ENCODE measurements at places on chromosomes 11 and 22.

DNA sequence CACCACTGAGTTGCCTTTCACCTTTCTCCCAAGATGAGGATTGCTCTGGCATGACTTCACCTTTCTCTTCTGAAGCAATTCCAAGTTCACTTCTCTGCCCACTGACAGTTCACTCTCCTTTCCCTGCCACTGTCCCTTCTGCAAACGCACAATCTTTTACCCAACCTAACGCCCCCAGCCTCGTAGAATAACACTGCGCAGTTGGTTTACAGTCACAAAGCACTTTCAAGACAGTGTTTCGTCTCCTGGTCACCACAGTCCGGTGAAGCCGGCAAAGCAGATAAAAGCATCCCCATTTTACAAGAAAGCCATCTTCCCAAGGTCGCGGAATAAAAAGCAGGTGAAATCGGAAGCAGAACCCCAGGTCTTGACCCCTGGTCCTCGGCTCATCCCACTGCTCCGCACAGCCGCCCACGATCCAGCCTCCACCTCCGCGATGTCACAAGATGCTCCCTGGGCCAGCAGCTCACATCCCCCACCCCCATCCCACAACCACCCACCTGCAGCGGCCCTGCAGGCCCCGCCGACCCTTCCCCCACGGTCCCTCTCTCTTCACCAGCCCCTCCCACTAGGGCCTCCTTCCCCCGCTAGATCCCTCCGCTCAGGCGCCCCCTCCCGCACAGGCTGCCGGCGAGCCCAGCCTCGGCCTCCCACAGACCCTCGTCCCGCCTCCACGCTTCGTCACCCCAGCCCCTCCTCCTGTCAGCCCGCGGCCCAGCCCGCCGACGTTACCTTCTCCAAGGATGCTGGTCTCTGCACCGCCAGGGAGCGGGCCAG is 585 bp downstream of the PI4KA start:
- DNase-seq: peak; percentile 83
- H3K27me3 ChIP-seq: no peaks in the 10 kb centered on the region
- H3K27ac ChIP-seq: peak overlapping the region; percentile 86

- peak overlapping the region; percentile 41 for H3K27ac ChIP-seq
- H3K27me3 ChIP-seq: no peaks in the 10 kb centered on the region
- H3K4me3 ChIP-seq: no peak overlapping the region
- no peak for DNase-seq
These were observed 14.1 kb downstream of the PIK3IP1 start for GRCh38 chr22:31278151-31278621.

DNA sequence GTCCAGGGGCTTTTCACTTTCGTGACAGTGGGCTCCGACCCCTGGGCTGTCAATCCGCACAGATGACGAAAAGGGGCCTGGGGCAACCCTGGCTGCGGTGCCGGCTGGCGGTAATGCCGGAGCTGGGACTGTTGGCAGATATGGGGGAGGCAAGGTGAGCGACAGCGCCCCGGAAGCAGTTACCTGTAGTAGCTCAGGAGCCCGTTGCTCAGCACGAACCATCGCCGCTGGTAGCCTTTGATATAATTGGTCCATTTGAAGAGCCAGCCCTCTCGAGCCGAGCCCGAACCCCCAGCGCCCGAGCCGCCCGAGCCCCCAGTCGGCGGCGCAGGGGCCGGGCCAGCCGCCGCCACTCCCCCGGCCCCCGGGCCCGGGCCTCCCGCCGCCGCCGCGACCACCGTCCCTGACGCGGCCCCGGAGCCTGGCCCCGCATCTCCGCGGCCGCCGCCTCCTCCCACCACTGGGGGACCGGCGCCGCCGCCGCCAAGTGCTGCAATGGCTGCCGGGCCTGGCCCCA is 396 bp downstream of the OSBP start:
- H3K36me3 ChIP-seq: peaks cover 3% of the 10 kb centered on the region
- peak overlapping the region; percentile 94 for H3K4me3 ChIP-seq
- peak overlapping the region; percentile 87 for H3K27ac ChIP-seq
- peaks cover 15% of the 10 kb centered on the region for H3K4me1 ChIP-seq
- DNase-seq: no peak
- H3K27me3 ChIP-seq: no peaks in the 10 kb centered on the region

- H3K4me3 ChIP-seq: no peak overlapping the region
- peaks cover 2% of the 10 kb centered on the region for H3K27me3 ChIP-seq
- H3K27ac ChIP-seq: no peak overlapping the region
These were observed 136.5 kb downstream of the TRIM29 start for GRCh38 chr11:120001178-120002090.

- H3K36me3 ChIP-seq: no peaks in the 10 kb centered on the region
- no peaks in the 10 kb centered on the region for H3K27me3 ChIP-seq
- peaks cover 13% of the 10 kb centered on the region for H3K4me1 ChIP-seq
- DNase-seq: no peak
- no peak overlapping the region for H3K4me3 ChIP-seq
These were observed 36.4 kb downstream of the RAB30 start for GRCh38 chr11:83035070-83035854.

DNA sequence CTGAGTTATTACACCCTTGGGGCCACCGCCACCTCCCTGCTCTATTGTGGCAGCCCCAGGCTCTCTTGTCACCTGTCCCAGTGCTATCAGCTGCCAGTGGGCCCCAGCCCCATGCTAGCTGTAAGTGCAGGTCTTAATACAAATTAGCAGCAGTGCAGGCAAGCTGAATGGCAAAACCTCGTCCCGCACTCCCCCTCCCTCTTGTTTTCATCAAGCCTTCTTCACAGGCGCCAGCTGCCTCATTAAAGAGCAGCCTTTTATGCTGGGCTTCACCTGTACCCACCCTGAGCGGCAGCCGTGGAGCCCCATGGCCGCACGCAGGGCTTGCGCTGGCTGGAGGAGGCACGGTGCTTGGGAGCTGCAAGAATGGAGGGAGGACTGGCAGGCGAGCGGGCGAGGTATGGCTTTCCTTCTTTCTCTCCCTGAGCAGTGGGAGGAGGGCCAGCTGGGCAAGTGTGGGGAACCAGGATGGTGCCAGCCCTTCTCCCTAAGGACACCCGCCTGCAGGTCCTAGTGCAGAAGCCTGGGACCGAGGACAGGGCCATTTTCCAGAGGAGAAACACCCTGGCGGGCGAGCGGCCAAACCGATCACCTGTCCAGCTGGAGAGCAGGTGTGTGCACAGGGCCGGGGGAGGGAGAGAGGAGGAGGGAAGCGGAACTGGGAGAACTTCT is 70.7 kb downstream of the FLI1 start:
- H3K27ac ChIP-seq: no peak overlapping the region
- H3K27me3 ChIP-seq: no peaks in the 10 kb centered on the region

DNA sequence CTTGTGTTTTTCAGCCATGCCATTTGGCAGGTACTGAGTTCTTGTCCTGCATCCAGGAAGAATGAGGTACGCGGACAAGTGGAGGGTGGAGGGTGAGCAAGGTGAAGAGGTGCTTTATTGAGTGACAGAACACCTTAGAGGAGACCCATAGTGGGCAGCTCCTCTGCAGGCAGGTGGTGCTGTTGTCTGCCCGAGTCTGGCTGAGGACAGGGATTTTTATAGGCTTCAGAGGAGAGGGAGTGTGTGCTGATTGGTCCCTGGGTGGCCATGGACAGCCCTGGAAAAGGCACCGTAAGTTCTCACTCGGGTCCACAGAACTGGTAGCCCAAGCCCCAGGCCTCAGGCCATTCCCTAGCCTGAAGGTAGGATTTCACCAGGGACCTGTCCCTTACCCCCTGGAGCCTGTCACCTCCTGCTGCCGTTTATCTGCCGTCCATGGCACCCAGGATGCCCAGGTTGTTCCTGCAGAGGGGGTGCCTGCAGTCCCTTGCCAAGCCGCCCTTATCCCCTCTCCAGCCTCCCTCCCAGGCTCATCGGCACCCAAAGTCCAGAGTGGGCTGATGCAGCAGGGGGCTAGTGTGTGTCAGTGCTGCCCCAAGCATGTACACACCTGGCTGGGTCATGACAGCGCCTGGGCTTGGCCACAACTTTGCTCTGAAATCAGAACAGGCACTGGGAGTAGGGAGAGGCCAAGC is 213.6 kb downstream of the LRRC4C start:
- no peaks in the 10 kb centered on the region for H3K4me1 ChIP-seq
- DNase-seq: no peak
- no peak overlapping the region for H3K4me3 ChIP-seq
- H3K27ac ChIP-seq: no peak overlapping the region

- H3K27ac ChIP-seq: peak overlapping the region; percentile 86
- H3K4me3 ChIP-seq: peak overlapping the region; percentile 81
- no peaks in the 10 kb centered on the region for H3K36me3 ChIP-seq
- peaks cover 23% of the 10 kb centered on the region for H3K4me1 ChIP-seq
- peak; percentile 33 for DNase-seq
These were observed 1.7 kb downstream of the UVRAG start for GRCh38 chr11:75816561-75817239.

DNA sequence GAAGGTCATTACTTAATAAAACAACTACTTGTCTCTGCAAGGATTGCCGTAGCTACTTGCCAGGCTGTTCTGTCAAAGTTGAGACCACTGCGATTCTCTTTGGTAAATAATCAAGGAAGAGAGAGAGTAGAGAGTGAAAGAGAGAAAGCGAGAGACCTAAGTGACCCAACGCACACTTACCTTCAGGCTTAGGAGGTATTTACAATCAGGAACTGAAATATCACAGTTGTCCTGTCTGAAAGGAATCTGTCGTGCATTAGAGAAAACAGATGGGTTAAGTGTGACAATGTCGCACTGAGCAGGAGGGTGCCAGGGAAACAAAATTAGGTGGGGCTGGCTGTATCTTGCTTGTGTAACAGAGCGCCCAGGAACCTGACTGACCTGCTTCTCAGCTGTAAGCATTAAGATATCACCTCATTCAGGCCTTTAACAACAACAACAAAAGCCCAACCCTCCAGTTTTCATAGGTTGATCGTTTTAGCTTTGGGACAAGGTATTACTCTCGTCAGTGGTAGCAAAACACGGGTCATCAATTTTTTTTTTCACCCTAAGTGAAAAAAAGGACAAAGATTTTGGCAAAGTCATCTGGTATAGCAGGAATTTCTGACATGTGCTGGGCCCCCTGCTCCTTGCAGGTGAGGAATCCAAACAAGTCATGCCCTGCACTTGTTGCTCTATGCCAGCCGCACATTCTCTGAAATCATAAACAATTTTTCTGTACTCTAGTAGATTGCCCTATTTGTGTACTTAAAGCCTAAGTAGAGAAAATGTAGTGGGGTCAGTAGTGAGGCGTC is at the start of gene MUC15:
TSS of gene MUC15 (minus strand) at position 403 of the 794 bp plus-strand sequence. CDS start 5,169 bp downstream, outside the sequence.
- no peaks in the 10 kb centered on the region for H3K4me1 ChIP-seq
- H3K4me3 ChIP-seq: no peak within 1 kb of the TSS
- H3K27me3 ChIP-seq: no peaks in the 10 kb centered on the region
- DNase-seq: no peak

GRCh38 chr22:22940961-22941605 is 53.5 kb downstream of the IGLL5 start:
- no peak overlapping the region for H3K27ac ChIP-seq
- H3K4me3 ChIP-seq: no peak overlapping the region
- DNase-seq: peak; percentile 10
- no peaks in the 10 kb centered on the region for H3K36me3 ChIP-seq

DNA sequence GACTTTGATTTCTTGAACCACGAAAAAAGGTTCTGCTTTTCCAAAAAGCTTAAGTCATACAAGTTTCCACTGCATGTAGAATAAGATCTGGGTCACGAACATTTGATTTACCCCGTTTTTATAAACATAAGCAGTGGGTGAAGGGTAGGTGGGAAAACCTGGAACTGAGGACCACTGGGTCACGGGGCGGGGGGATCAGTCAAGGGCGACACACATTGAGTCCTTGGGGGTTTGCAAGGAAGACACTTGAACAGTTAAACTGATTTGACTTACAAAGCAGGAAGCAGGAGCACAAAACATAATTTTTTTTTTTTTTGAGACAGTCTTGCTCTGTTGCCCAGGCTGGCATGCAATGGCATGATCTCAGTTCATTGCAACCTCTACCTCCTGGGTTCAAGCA is 10.9 kb downstream of the FADS3 start:
- no peak for DNase-seq
- H3K27me3 ChIP-seq: no peaks in the 10 kb centered on the region
- no peaks in the 10 kb centered on the region for H3K36me3 ChIP-seq
- no peak overlapping the region for H3K27ac ChIP-seq
- no peak overlapping the region for H3K4me3 ChIP-seq

DNA sequence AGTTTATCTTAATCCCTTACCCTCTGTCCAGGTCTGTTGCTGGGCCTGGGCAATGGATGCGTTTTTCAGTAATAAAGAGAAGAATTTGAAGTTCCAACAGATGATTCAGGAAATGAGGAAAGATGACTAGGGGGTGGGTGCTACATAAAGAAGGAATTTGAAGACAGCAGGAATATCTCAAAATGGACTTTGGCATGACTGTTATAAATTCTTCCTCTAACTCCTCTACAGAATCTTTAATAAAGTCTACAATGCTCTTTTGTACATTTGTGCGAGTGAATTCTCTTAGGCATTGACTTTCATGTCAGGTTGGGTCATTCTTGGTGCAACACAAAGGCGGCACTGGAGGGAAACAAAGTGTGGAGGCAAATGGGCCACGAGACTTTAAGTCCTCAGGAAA is 35.1 kb upstream of the PRSS23 start:
- no peaks in the 10 kb centered on the region for H3K27me3 ChIP-seq
- no peaks in the 10 kb centered on the region for H3K4me1 ChIP-seq
- no peak overlapping the region for H3K4me3 ChIP-seq

- H3K27me3 ChIP-seq: peaks cover 20% of the 10 kb centered on the region
- no peaks in the 10 kb centered on the region for H3K36me3 ChIP-seq
- H3K4me3 ChIP-seq: no peak overlapping the region
- peaks cover 29% of the 10 kb centered on the region for H3K4me1 ChIP-seq
- H3K27ac ChIP-seq: no peak overlapping the region
- DNase-seq: no peak
These were observed 497 bp upstream of the SYT12 start for GRCh38 chr11:67022341-67022933.

- H3K27me3 ChIP-seq: no peaks in the 10 kb centered on the region
- no peaks in the 10 kb centered on the region for H3K36me3 ChIP-seq
- no peaks in the 10 kb centered on the region for H3K4me1 ChIP-seq
- H3K4me3 ChIP-seq: no peak overlapping the region
These were observed 32.6 kb downstream of the SHANK3 start for GRCh38 chr22:50705219-50705691.

DNA sequence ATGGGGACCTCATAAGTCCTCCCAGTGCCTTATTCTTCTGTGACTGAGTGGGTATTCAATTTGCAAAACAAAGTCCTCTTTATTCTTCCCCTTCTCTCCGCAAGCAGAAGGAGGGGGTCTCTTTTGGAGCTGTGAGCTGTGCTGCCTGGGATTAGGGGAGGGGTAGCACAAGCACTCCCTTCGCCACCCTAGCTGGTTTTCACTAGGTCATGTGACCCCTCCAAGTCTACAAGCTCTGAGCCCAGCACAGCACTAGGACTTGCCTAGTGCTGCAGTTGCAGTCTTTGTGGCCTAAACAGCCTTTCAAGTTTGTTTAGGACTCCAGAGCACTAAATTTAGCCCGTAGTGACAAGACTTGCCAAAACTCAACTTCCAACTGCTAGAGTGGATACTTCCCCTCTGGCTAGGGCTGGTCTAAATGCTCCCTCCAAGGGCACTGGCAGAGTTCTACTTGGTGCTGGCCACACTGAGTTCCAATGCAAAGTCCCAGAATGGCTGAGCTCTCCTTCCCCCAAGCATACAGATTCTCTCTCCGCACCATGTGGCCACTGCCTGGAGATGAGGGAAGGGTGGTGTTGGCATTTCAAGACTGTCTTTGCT is 25.4 kb downstream of the TAF1D start:
- peaks cover 8% of the 10 kb centered on the region for H3K36me3 ChIP-seq
- peaks cover 9% of the 10 kb centered on the region for H3K4me1 ChIP-seq
- H3K4me3 ChIP-seq: no peak overlapping the region
- no peaks in the 10 kb centered on the region for H3K27me3 ChIP-seq
- DNase-seq: no peak

- no peaks in the 10 kb centered on the region for H3K36me3 ChIP-seq
- no peak overlapping the region for H3K4me3 ChIP-seq
- no peaks in the 10 kb centered on the region for H3K4me1 ChIP-seq
- no peak overlapping the region for H3K27ac ChIP-seq
- H3K27me3 ChIP-seq: no peaks in the 10 kb centered on the region
These were observed 9.8 kb downstream of the THAP12 start for GRCh38 chr11:76371170-76371569.

Data from natural killer cell (primary cell).